ENCODE measurements at places on chromosomes 4 and X. TPM values are rescaled to one million over a fixed set of nuclear protein-coding genes. Genes with fewer than 3 reads are reported as not detected.

GRCh38 chrX:115402299-115402698, 112.8 kb downstream of the LUZP4 start:
- DNase-seq = no peak

GRCh38 chr4:100295792-100296191, 105.5 kb upstream of the DDIT4L start:
- DNase-seq = no peak

Gene DAPP1
- total RNA-seq = 25.3 TPM

GRCh38 chr4:147761218-147761883, 29.5 kb downstream of the ARHGAP10 start:
- DNase-seq = no peak
